Hepatocyte (in vitro differentiated cells): ENCODE measurements at places on chromosomes 12 and 14.

DNA sequence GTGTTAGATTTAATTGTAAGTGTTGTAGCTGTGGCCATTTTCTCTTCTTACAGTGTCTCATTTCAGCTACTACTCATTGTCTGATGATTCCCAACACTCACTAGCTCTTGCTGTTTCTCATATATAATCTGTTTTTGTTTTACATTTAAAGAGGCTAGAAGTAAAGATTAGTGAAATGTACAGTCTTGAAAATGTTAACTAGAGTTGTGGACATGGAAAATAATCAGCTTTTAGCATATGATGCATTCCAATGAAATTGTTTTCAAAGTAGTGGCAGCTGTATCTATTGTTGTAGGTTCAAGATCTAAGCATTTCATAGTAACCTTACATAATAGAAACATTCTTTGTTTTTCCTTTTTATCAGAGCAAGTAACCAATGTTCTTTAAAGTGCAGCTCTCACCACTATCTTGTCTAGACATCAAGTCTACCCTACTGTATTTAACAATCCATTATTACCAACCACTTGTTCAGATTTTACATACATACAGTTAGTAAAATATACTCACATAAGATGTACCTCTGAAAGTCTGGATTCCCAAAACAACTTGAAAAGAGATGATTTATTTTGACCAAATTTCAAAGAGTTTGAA is 76.9 kb downstream of the PPHLN1 start:
- no peak for DNase-seq

- no peak for DNase-seq
Observed at GRCh38 chr12:124211753-124212152, 83.1 kb upstream of the RFLNA start.

DNA sequence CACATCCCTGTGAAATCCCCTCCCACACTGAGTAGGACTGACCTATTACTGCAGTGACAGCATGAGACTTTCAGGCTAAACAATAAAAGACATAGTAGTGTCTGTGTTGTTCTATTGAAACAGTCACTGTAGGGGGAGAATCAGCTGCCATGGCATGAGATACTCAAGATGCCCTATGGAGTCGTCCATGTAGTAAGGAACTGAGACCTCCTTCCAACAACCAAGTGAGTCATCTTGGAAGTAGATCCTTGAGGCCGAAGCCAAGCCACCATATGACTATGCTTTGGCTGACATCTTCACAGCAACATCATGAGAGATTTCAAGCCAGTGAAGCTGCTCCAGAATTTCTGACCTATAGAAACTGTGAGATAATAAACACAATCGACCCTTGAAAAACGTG is 12.1 kb upstream of the LRP6 start:
- no peak for DNase-seq

DNA sequence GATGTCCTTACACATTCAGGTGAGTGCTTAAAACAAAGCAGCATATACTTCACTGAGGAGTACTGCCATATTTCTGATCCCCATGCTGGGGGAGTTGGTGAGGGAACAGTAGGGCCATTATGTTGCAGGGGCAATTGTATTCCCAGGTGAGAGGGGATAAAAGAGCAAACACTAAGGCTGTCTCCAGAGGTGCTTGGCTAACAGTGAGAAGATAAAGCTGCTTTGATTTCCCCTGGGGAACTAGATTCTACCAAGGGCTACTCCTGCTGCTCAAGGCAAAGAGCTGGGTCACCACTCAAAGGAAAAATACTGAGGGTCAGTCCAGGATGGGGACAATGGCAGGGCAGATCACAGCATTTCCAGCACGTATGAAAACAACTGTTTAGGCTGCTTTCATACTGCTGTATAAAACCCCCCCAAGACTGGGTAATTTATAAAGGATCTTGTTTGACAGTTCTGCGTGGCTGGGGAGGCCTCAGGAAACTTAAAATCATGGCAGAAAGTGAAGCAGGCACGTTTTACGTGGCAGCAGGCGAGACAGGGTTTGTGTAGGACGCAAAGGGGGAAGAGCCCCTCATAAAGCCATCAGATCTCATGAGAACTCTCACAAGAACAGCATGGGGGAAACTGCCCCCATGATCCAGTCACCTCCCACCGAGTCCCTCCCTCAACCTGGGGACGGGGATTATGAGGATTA is 47.8 kb upstream of the OR5AU1 start:
- no peak for DNase-seq

DNA sequence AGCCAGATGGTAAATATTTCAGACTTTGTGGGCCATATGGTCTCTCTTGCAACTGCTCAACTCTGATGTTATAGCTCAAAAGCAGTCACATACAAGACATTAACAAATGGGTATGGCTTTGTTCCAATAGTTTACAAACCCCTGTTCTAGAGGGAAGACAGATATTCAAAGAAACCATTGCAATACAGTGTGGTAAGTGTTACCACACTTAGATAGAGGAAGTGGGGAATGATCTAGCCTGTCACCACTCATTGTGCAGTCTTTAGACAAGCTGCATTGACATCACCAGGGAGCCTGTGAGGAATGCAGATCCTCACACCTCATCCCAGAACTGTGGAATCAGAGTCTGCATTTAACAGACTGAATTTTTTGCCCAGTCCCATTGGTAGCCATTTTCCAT is 80.0 kb upstream of the RGS6 start:
- DNase-seq, result no peak

- peak; percentile 44 for DNase-seq
Observed at GRCh38 chr12:131513606-131514005, 197.3 kb upstream of the SFSWAP start.

DNA sequence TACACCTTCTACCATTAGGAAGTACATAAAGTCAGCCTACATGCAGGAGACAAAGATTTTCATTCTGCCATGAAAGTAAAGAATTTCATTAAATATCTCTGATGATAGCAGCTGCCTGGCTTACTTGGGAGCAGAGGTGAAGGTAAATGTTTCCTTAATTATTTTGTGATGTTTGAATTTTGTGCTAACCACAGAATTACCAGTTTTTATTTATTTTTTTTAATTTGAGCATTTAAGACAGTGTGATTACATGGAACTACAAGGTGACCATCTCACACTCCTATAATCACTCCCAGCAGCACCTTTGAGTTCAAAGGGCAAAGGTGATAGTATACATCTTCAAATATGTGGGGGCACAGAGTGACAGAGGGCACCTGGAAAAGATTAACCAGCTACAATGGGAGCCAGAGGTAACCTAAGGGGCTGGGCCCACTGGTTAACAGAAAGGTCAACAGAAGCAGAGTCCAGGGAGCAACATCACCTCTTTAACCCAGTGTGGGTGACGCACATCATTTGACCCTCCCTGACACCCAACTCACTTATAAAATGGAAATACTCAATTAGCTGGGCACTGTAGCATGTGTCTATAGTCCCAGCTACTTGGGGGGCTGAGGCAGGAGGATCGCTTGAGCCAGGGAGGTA is 65.0 kb downstream of the GCH1 start:
- DNase-seq, result peak; percentile 45

DNA sequence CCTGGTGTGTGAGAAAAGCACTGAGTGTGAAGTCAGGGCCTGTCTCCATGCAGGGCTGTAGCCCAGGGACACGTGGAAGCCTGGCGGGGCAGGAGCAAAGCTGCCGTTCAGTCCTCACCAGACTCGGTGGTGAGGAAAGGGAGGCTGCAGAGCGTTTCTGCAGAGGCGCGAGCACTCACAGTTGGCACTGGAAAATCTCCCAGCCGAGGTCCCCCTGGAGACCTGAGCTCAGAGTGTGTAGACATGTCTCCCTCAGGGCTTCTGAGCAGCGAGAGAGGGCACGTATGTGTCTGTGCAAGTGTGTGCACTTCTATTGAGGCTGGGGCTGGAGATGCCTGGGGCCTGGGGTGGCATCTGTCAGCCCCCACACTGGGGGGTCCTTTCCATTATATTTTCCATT is 11.0 kb upstream of the HHIPL1 start:
- no peak for DNase-seq

- DNase-seq, result no peak
Observed at GRCh38 chr12:131114271-131114670, 160.6 kb downstream of the ADGRD1 start.

GRCh38 chr12:7129872-7130691 is at the start of gene CLSTN3:
TSS of gene CLSTN3 (plus strand) at chr12:7130371. CDS start at chr12:7130649, 278 bp downstream.
- peak; percentile 92 for DNase-seq

DNA sequence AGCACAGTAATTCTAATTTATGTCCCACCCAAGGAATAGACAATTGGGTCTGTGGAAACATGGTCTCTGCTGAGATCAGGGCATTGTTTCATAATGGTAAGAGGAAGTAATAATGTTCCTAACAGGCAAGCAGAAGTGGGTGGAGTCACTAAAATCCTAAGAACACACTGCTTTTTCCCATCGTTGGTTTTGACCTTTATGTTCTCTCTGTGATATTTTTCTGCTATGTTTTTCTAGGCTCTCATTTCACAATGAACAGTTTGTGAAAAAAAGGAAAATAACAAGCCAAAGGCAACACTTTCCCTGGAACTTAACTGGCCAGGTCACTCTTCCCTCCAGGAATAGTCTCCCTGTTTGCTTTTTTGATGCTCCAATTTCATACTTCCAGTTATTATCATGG is 80.6 kb upstream of the OVCH1 start:
- DNase-seq, result no peak

GRCh38 chr12:82765971-82766705 is 79.4 kb downstream of the TMTC2 start:
- peak; percentile 12 for DNase-seq
